ENCODE measurements at places on chromosomes 16 and 17. TPM values are rescaled to one million over a fixed set of nuclear protein-coding genes. Genes with fewer than 3 reads are reported as not detected.

DNA sequence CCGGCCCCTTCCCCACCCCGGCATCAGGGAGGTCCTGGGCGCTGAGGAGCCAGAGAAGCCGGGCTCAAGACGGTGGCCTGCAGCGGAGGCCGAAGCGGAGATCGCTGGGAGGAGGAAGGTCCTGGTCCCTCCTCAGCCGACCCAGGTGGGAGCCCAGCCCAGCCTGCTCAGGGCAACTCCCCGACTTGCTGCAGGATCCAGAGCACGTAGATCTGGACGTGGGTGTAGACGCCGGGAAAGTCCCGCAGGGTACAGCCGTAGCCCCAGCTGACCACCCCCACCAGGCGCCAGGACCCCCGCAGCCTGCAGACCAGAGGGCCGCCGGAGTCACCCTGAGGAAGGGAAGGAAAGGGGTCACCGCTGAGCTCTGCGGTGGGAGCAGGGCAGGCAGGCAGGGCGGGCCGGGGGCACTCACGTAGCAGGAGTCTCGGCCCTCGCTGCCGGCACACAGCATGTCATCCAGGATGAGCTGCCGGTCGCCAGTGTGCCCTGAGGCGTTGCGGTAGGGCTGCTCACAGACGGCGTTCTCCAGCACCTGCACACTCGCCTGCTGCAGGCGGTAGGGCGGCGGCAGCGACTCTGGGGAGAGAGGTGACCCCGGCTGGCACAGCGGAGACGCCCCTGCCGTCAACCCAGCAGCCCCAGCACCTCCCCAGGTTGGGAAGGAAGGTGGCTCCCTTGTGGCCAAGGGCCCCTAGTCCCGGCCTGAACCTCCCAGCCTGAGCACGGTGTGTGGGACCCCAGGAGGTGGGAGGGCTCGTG, 5.4 kb downstream of the TPSD1 start:
- no peak for DNase-seq

- DNase-seq: no peak
Measured at GRCh38 chr16:75921281-75921680, 195.0 kb upstream of the CPHXL start.

DNA sequence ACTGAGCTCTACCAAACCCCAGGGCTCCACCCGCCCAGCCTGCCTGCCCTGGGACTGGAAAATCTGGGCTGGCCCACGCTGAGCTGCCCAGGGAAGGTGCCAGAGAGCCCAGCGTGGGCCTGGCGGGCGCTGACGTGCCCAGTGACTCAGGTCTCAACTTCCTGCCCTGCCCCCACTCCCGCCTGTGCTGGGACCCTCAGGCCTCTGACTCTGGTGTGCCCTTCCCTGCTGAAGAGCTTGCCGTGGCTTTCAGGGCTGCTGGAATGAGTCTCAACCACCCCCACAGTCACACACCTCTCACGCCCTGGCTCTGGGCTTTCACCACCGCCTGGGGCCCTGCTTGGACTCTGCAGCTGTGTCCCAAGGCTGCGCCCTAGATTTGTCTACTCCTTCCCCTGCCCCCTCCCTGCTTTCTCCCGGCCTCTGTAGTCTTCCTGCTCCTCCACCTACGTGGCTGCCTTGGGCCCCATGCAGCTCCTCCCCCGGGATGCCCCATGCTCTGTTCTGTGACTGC, 10.4 kb downstream of the LLGL1 start:
- no peak for DNase-seq

Gene CCL13
- not detected for total RNA-seq

DNA sequence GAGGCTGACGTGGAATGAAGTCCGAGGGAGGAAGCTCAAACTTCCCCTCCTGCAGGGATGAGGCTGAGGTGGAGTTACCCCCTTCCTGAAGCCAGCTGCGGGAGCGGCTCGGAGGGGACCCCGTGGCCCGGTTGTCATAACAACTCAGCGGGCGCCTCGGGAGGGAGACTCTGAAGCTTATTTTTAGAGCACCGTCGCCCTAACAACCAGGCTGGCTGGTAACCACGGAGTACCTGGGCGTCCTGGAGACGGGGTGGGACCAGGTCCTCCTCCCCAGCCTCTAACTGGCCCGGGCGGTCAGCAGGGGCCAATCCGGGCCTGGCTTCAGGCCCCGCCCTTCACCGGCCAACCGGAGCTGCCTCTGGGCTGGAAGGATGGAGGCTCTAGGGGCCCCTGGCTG, 27.7 kb downstream of the NECAB2 start:
- no peak for DNase-seq

- DNase-seq: no peak
Measured at GRCh38 chr17:80476877-80477646, 655 bp upstream of the NPTX1 start.

DNA sequence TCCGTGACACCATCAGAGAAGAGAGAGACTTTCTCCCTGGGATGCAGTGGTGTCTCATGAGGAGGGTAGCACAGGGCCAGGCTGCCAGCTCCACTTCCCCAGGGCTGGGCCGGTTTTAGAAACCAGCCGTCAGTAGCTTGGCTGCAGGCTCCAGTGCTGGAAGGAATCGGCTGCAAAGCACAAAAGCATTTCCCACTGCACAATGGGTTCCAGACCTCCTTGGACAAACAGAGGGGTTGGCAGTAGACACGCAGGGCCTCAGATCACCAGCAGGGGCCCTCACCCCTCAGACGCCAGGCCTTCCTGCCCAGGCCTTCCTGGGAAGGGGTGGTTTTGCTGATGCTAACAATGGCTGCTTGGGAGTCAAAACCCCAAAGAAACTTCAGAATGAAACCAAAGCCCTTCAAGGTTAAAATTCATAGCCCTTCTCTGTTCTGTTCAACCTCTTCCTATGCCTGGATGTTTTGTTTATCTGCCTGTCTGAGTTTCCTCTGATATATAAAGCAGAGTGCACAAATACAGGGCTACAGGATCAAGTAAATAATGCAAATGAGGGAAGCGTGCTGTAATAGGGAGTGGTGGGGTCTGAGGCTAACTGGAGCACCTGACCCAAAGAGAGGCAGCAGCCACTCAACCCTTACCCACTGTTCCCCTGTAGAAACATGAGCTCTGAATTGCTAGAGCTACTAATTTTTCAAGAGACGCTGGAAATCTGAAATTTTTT, 26.2 kb downstream of the TEKT5 start:
- peak; percentile 7 for DNase-seq

DNA sequence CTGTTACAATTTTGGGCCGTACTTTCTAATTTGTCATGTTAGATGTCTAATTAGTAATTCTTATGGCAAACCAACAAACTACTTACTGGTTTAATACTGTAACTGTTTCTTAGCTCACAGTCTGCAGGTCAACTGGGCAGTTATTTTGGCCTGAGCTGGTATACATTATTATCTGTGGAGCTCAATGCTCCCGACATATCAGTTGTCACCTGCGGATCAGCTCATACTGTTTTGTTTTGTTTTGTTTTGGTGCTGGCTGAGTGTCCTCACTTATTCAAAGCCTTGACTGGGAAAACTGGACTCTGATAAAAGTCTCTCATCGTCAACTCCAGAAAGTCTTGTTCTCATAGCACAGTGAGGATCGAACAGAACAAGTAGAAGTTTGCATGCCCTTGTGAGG, 1060.6 kb upstream of the CDH8 start:
- DNase-seq: no peak

DNA sequence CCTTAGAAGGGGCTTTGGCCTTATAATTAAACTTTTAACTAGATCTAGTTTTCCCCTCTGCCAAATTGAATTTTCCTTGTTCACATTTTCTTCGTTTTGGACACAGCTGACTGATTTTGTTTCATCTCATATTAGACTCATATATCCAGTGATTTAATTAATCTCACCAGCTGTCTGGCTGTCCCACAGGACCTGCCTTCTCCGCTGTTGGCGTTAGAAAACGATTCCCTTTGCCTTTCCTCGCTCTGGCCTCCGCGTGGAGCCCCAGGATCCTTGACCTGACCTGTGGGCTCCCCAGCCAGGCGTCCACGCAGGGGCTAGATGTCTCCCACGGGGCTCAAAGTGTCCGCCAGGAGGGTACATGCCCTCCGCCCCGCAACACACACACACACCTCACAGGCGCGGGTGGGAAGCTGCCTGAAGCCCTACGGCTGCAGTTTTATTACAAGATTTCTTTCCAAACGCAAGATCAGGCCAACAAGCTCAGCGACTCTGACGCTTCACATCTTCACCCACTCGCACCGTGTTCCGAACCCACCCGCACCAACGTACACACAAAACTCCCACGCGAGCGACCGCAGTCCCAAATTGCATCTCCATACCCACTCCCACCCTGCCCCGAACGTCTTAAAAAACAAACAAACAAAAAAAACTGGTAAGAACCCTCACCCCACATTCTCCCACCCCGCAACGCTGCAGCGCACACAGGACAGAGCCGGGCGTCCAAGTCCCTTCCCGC, 1.1 kb downstream of the RPRML start:
- no peak for DNase-seq

DNA sequence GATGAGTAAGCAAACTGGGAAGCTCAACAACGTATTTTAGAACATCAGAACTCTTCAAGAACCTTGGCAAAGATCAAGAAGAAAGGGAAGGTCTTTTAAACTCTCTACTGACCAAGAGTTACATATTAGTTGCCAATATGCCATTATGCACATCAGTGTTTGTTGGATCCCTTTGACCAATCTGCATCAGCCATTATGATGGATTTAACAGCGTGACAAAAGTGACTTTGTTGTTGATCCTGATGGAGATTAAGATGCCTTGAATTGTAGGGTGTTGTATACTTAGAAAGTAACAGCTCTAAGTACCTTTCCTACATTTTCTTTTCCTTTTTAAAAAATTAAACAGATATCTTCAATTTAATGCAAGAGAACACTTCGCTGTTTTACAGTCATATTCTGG, 108.5 kb downstream of the CA4 start:
- DNase-seq: no peak

DNA sequence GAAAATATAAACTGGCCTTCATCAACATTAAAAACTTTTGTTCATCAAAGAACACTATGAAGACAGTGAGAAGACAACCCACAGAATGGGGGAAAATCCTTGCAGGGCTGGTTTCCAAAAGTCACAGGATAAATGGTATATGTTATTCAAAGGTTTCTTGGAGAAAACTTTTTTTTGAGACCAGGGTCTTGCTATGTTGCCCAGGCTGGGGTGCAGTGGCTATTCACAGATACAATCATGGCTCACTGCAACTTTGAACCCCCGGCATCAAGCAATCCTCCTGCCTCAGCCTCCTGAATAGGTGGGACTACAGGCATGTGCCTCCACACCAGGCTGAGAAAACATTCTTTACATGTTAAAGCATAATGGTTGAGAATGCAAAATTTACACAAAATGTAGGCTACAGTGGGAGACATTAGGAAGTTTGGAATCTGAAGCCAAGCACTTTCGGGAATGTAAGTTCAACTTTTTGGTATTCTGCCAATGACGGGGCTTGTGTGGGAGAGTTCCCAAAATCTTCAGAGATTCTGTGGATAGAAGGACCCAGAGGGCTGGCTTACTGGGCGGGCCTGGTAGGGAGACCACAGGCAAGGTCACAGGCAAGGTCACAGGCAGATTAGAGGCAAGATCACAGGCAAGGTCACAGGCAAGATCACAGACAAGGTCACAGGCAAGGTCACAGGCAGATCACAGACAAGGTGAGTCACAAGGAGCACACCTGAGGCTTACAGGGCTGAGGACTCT, 24.2 kb upstream of the ATP2A3 start:
- DNase-seq: no peak

GRCh38 chr17:13542636-13543035, 59.1 kb downstream of the HS3ST3A1 start:
- DNase-seq: no peak

DNA sequence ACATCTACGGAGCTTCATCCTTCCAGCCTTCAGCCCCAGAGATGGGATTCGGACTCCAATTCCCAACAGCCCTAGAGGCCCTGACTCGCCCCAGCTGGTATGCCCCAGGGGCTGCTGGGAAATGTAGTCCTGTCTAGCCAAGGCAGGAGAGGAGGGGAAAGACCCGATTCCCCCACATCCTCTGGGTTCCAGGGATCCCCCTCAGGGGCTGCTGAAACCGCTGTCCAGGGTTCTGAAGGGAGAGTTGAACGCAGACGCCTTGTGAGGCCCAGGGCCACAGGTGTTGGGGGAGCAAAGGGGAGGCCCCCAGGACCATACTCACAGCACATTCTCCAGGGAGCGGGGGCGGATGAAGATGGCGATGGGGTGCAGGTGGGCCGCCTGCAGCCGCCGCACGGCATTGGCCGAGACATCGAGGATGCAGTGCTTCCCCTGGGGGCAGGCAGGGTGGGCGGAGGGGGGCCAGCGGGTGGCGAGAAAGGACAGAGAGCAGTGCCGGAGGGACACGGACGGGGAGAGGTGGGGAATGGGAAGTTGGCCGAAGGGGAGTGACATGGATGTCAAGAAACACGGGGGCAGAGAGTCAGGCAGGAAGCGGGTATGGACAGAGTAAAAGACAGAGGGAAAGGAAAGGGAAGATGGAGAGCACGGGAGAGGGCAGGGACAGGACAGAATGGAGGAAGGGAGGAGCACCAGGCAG, 12.6 kb upstream of the ASGR1 start:
- no peak for DNase-seq

DNA sequence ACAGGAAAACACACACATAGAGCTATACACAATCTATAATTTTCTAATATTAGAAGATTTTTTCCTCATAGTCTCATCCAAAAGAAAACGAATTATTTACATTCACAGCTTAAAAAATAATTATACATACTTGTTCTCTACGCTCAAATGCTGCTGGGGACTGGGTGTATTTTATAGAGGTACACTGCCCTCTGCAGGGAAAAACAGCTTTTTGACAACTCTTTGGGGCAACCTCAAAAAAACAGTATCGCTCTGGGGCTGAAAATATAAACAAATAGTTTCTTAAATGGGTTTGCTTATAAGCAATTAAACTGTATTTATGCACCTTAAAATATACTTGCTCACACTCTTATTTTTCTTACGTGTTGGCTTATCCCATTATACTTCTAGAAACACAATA, 261.8 kb upstream of the PSMD7 start:
- peak; percentile 2 for DNase-seq

Gene PRAC1
- total RNA-seq: not detected

Data from Panc1 (cell line).